ENCODE measurements at places on chromosomes 12 and 14.

DNA sequence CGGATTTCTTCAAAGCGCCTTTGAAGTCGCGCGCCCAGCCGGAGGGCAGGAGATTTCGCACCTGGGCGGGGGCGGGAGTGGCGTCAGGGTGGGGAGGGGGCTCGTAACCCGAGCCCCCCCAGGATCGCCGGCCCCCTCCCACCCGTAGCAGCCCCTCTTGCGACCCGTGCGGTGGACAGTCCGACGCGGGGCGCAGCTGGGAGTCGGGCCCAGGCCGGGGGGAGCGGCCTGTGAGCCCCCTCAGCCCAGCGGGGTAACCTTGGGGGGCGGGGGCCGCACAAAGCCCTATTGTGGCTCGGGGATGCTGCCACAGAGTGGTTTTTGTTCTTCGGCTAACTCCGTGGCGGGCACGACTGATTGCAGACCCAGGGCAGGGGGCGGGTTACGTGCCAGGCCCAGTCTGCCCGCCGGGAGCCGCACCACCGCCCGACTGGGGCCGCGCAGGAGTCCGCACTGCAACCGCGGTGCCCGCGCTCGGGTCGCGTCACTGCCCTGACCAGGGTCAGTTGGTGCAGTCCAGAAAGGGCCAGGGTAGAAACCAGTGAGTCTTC is 4.2 kb upstream of the AAAS start:
- ATAC-seq = no peak

GRCh38 chr12:123223241-123223668 is 9.7 kb downstream of the MPHOSPH9 start:
- no peak for ATAC-seq

DNA sequence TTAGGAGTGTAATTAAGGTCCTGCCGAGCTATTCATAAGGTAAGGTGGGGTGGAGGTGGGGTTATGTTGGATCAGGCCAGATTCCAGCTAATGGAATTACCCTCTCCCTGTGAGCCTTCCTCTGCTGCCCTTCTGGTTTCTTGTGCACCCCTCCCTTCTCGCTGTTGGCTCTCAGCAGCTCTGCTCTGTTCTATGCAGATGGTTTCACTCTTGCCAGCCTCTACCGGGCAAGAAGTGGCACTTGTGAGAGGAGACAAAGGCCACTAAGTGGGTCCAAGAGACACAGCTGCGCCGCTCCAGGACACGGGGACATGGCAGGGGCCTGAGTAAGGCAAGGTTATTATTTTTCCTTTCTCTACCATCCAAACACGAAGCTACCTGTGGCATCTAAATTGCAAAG is 334.4 kb downstream of the EMP1 start:
- no peak for ATAC-seq

DNA sequence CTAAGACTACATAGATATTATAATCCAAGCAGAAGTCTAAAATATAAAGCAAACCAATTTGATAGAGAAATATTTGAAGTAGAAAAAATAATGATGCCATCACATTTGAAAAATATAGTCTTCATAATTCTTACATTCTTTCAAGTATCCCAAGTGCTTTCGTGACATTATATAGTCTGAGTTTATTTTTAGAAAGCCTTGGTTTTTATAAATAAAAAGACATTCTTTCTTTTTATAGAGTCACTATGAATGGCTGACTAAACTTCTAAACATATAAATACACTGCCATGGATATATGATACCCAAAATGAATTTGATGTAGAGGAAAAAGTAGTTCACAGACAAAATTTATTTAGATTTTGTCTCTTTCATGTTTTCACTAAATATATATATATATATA is 135.1 kb upstream of the PDZRN4 start:
- no peak for ATAC-seq

DNA sequence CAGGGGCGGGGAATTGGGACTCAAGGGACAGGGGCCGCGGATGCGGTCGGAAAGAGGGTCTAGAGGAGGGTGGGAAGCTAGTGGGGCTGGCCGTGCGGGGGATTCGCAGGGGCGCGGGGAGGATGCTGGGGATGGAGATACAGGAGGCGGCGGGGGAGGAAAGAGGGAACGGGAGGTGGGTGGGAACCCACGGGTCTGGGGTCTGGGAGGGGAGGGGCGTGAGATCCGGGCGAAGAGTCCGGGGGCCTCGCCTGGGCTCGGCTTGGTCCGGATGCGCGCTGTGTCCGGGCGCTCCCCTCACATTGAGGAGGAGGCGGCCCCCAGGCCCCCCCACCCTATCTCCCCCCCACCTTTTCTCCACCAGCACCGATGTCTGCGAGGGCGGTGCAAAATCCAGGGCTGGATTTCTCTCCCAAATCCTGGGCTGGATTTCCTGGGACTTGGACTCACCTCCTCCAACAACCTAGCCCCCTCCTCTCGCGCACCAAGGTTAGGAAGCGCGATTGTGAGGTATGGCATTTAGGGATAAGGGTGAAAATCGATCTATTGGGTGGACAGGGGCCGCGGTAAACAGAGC is at the start of gene AGAP2:
AGAP2 (minus strand) TSS at position 82 of the 577 bp plus-strand sequence. CDS start 496 bp downstream, outside the sequence.
- ATAC-seq = peak; percentile 51

Measured in motor neuron (in vitro differentiated cells).